ENCODE measurements at places on chromosomes 5 and 9. TPM values are rescaled to one million over a fixed set of nuclear protein-coding genes. Genes with fewer than 3 reads are reported as not detected.

SLCO6A1 gene
- not detected for total RNA-seq

GRCh38 chr5:155768332-155768731 lies 558.6 kb upstream of the SGCD start:
- no peak for DNase-seq

DNA sequence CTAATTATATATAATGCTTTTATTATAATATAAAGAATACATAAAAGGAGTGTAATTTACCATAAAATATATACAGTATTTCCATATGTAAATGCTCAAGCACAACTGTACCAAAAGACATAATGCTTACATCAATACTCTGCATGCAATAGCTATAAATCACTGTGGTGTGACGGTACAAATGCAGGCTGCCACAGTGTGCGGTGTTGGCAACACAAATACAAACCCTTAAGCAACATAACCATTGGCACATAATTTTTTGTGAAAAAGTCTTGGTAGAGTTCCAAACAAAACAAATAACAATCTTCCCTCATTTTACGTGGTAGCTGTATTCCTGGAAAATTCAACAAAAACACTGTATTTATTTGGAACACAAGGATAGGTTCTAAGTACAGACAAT lies 1.9 kb upstream of the SHISAL2B start:
- DNase-seq: no peak

PHF24 gene
- not detected for total RNA-seq

- peak; percentile 36 for DNase-seq
Observed at GRCh38 chr5:73912821-73913271, 286.9 kb downstream of the ARHGEF28 start.

DNA sequence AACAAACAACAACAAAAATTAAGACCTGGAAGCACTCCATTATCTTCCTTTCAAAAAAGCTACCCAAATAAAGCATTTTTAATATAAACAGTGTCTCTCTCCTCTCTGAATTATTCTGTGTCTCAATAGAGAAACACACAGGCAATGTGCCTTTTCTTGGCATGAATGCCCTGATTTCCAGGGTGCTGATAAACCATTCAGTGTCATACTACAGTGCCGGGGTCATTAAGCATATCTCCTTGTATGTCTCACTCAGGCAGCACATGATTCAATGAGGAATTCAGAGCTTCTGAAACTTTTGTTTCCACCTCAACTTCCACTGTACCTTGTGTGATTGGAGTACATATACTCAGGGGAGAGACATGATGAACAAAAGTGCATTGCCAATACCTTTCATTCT lies 294.0 kb upstream of the SLC24A2 start:
- DNase-seq: no peak

GRCh38 chr9:135487281-135488012 lies 7.9 kb downstream of the PPP1R26 start:
- no peak for DNase-seq

- no peak for DNase-seq
Observed at GRCh38 chr5:50724262-50724661, 57.8 kb downstream of the PARP8 start.

PCDHA7 gene
- not detected for total RNA-seq

Data from stomach (tissue), 19 donors.